ENCODE measurements at places on chromosomes 2 and 18.

DNA sequence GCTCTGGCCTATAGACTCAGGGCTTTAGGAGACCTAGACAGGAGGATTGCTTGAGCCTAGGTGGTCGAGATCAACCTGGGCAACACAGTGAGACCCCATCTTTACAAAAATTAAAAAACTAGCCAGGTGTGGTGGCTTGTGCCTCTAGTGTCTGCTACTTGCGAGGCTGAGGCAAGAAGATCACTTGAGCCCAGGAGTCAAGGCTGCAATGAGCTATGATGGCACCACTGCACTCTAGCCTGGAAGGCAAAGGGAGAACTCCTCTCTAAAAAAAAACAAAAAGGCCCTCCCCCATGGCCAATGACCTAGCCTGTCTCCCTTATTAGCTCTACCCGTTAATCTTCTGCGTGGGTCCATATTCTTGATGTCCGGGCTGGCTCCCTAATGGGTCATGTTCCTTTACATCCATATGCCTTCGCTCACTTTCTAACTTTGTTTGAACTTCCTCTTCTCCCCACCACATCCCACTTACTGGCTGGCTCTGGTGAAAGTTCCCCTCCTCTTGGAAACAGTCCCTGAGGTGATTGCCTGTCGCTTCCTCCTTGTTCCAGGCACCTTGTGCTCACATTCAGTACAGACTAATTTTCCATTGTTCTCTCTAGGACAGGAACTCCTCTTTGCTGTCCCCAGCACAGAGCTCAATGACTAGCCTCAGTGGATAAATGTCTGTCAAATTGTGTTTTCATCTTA is 103.0 kb downstream of the AFF3 start:
- no peak for DNase-seq

- no peak for DNase-seq
Observed at GRCh38 chr2:86204458-86204857, 5.2 kb downstream of the MRPL35 start.

- no peak for DNase-seq
Observed at GRCh38 chr2:200129721-200130462, 174.5 kb downstream of the MAIP1 start.

DNA sequence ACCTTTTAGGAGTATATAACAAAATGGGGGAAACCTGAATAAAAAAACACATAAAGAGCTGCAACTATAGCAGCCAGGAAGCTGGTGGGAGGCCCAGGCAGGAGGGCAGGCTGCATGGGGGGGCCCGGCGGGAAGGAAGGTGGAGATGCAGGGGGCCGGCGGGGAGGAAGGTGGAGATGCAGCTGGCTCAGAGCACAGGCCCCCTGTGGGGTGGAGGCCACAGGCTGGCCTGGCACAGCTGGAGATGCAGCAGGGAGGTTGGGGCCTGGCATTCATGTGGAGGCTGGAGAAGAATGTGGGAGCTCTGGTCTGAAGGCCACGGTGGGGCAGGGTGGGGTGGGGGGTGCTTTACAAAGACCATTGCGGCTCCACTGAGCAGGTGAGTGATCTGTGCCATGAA is 31.4 kb downstream of the FAM228A start:
- DNase-seq, result no peak

DNA sequence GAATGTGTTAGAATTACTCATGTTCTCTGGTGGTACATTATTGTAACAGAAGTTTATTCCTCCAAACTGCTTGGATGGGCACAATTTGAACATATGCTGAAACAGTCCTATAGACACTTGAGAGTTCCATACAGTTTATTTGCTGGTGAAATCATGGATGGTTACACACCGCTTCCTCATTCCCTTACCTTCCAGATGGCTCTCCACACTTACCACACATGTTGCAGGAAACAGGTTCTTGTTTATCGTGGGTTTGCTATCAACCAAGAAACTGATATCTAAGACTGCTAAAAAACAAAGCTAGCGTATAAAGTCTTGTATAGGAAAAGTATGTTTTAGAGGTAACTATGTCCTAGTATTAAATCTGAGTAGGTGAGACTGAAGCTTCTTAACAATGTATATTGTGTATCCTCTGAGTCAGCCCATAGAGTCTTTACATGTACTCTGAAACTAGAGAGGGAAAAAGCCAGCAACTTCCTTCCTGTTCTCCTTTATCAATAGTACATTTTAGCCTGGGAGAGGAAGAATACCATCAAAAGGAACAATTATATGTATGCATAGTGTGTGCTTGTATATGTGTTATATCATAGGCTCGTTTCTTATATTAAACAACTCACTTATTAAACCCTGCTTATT is 313.1 kb downstream of the PLCL1 start:
- no peak for DNase-seq

GRCh38 chr2:238102865-238103264 is 2.7 kb downstream of the ESPNL start:
- no peak for DNase-seq

GRCh38 chr2:65549631-65550030 is 117.2 kb upstream of the SPRED2 start:
- DNase-seq, result no peak

DNA sequence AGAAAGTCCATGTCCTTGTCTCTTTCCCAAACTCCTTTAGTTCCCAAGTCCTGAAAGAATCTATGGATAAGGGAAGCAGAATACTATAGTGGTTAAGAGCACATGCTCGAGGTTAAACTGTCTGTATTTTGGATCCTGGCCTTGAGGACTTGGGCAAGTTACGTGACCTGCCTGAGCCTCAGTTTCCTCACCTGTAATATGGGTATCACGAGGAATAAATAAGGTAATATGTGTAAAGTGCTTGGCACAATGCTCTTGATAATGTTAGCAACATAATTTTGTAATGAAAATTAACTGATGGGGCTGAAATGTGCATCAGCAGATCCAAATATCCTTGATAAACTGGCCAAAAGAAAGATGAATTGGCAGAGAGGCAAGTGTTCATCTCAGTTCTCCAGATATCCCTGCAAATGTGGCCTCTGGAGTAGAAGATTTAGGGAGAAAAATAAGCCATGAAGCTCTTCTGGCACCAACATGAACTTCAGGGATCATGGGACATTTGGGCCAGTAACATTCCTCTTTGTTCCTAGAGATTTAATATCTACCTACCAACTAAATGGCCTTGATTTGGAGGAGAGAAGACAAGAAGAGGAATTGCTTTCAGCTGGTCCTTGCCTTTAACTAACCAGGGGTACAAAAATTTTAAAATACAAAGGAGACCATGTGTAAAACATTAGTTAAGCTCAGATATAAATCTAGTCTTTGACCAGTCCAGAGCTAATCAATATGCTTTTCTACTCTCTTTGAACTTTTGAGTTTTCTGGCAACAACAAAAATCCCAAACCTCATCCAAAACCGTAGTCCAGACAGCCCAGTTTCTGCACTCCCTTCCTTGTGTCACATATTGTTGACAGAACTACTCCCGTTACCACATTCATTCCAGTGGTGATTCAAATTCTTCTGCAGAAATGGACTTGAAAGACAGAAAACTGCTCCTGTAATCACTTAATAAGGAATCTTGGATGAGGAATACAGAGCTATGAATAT is 52.7 kb upstream of the EML4 start:
- no peak for DNase-seq

DNA sequence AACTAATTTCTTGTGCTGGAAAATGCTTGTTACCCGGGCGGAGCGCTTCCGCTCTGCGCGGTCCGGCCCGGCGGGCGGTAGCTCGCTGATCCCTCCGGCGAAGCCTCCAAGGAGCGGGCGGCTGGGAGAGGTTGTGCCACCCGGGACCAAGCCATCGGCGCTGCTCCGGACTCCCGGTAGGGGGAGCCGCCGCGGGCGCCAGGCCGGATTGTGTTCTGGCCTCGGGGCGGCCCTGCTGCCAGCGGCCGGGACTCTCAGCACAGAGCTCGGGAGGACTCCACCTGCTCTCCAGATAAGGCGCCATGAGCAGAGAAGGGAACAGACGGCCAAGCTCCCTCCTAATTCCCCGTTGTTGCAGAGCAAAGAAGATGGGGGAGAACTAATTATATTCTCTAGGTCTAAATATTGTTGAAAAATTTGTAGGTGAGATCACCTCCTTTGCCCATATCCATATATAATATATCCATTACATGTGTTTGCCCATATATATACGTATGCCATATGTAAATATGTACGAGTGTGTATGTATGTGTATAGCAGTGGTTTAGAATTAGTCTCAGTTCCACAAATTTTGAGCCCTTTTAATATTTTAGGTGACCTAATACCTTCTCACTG is 13.8 kb upstream of the SATB2 start:
- DNase-seq, result no peak

- DNase-seq, result no peak
Observed at GRCh38 chr2:120738117-120738516, 2.4 kb downstream of the GLI2 start.

DNA sequence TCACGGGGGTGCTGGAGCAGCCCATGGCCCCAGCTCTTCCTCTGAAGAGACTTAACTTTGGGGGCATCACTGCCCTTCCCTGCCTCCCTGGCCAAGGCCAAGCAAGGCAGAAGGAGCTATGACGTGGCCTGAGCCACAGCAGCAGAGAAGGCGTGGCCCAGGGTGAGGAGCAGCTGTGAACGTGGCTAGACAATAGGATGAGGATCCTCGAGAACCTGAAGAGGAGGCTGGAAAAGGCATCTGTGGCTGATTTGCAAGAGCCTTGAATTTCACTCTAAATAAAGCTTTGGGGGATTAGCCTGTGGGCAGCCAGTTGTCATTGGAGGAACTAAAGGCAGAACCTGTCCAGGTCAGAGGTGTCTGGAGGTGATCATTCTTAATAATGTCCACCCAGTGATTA is 652.9 kb upstream of the ID2 start:
- no peak for DNase-seq

- no peak for DNase-seq
Observed at GRCh38 chr18:44736664-44737380, 56.1 kb downstream of the SETBP1 start.

DNA sequence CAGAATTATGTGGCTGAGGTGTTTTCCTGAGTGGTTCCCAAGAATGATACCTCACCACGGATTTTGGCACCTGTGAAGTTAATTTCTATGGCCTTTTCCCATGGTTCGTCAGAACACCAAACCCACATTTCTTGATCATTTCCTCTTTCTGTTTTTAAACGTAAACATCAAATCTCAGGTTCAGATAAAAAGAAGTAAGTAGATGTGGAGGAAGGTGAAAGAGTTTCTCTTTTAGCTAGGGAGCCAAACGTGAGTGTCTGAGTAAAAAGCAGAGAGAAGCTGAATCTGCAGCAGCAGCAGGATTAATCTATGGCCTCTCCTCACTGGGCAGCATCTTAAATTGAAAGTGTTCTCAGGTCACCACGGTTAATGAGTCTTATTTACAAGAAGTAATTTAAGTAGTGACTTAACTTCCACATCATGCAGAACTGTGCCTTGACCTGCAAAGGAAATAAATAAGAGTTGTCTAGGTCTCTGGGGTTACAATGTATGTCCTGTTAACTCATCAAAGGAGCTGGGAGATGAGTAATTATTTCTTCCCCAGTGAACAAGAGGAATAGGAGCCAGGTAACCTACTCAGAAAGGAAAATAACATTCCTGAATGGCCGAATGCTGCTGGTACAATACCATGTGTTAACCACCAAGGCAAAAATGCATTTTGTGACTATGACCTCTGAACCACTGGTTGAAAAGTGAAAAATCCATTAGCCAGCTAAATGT is 139.6 kb upstream of the NETO1 start:
- no peak for DNase-seq

DNA sequence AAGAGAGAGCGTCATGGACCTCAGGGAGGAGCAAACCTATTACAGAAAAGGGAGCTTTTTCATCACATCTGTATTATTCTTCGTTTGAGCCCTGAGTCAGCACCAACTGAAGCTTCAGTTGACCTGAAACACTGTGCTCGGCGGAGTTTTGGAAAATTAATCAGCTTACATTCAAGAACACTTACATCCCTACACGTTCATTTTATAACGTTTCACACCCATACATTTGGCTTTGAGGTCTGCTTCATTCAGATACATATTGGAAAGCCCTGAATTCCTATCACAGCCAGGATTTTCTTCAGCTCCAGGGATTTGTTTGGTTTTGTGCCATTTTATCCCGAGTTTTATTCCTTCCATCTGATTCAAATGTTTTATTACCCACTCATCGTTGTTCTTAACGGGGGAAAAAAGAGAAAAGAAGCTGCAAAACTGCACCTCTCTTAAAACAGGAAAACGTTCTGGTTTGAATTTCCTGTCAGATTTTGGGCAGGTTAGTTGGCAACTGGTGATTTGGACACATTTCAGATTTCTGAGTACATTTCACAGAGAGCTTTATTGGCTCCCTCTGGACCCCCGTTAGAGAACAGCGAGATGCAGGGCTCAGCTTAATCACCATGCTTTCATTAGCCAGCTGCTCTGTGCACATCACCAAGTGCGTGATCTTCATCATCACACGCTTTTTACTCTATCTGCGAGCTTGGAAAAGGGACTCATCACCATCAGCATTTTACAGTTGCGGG is 88.8 kb downstream of the CDC42EP3 start:
- DNase-seq, result no peak

GRCh38 chr2:163463411-163463810 is 272.4 kb downstream of the FIGN start:
- no peak for DNase-seq

GRCh38 chr2:151640087-151640486 is 94.2 kb downstream of the NEB start:
- DNase-seq, result no peak

GRCh38 chr2:47058003-47058931 is 96.8 kb downstream of the STPG4 start:
- no peak for DNase-seq

GRCh38 chr18:49768051-49768391 is 45.3 kb downstream of the ACAA2 start:
- DNase-seq, result no peak

GRCh38 chr18:63240531-63241316 is 78.8 kb downstream of the BCL2 start:
- no peak for DNase-seq

GRCh38 chr2:239549711-239550255 is 149.0 kb upstream of the HDAC4 start:
- DNase-seq, result no peak

- DNase-seq, result no peak
Observed at GRCh38 chr2:188068093-188068492, 223.6 kb upstream of the GULP1 start.

GRCh38 chr2:117738991-117739839 is 75.3 kb upstream of the DDX18 start:
- DNase-seq, result no peak

DNA sequence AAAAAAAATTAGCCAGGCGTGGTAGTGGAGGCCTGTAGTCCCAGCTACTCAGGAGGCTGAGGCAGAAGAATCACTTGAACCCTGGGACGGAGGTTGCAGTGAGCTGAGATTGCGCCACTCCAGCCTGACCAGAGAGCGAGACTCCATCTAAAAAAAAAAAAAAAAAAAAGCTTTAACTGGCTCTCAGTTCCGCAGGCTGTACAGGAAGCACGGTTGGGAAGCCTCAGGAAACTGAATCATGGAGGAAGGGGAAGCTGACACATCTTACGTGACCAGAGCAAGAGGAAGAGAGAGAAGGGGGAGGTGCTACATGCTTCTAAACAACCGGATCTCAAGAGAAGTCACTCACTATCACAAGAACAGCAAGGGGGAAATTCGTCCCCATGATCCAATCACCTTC is 505.6 kb upstream of the SLC8A1 start:
- no peak for DNase-seq

All from stimulated activated CD8-positive, alpha-beta memory T cell treated with anti-CD3 and anti-CD28 coated beads, Interleukin-4, amount 100 ng/mL, for 4 hours (primary cell).